ENCODE measurements at places on chromosomes 2 and 18.

DNA sequence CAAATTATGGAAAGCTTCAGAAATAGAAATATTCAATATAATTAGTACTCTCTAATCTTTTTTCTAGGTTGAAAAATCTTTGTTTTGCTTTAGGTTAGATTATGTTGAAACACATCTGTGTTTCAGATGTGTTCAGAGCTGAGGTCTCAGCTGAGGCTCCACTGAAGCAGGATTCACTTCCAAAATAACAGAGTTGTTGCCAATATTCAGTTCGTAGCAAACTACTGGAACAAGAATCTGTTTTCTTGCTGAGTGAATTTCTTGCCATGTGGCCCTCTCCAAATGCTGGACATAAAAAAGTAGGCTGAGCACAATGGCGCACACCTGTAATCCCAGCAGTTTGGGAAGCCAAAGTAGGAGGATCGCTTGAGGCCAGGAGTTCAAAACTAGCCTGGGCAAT, 8.7 kb downstream of the PHOSPHO2 start:
- no peak overlapping the region for H3K27ac ChIP-seq
- H3K36me3 ChIP-seq = peaks cover 15% of the 10 kb centered on the region
- H3K4me3 ChIP-seq = no peak overlapping the region
- no peaks in the 10 kb centered on the region for H3K27me3 ChIP-seq
- peaks cover under 1% of the 10 kb centered on the region for H3K4me1 ChIP-seq
- DNase-seq = no peak

DNA sequence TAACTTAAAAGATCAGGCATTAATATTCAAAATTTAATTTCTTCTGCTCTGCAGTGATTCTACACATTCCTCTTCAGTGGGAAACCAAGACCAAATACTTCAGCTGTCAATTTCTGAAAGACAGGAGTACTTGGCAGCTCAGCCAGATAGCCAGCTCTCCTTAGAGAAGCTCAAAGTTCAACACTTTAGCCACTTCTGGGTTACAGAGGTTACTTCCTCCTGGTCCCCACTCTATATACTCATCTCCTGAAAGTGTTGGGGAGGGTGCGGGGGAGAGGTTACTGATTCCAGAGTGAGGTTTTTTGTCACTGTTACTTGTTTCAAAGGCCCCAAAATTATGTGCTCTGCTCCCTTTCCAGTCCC, 4.1 kb downstream of the CYTIP start:
- peak; percentile 49 for DNase-seq
- peaks cover 33% of the 10 kb centered on the region for H3K4me1 ChIP-seq
- H3K4me3 ChIP-seq = peak overlapping the region; percentile 93
- peaks cover 4% of the 10 kb centered on the region for H3K27me3 ChIP-seq

DNA sequence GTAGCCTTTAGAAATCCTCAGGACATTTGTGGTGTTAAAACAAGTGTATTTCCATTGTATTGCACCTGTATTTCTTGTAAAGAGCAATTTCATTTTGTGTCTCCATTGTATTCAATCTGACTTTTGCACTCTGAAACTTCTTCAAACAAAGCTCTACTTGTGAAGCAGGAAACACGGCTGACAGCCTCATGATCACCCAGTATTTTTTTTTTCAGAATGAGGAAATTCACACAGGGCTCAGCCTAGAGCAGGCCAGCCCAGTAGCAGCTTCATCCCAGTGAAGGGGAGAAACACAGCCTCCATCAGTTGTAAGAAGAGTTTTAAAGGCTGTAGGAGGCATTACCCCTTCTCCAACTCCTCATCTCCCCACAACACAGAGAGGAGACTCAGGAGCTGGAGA, 175.9 kb upstream of the KLHL29 start:
- peaks cover 8% of the 10 kb centered on the region for H3K27me3 ChIP-seq
- no peaks in the 10 kb centered on the region for H3K36me3 ChIP-seq
- H3K4me1 ChIP-seq = no peaks in the 10 kb centered on the region
- no peak overlapping the region for H3K4me3 ChIP-seq
- DNase-seq = no peak
- no peak overlapping the region for H3K27ac ChIP-seq

GRCh38 chr2:144364944-144365738, 154.8 kb downstream of the ZEB2 start:
- H3K4me3 ChIP-seq = no peak overlapping the region
- H3K27ac ChIP-seq = no peak overlapping the region
- peaks cover 3% of the 10 kb centered on the region for H3K4me1 ChIP-seq
- H3K27me3 ChIP-seq = no peaks in the 10 kb centered on the region
- H3K36me3 ChIP-seq = no peaks in the 10 kb centered on the region
- DNase-seq = no peak

- peaks cover 3% of the 10 kb centered on the region for H3K4me1 ChIP-seq
- no peak overlapping the region for H3K4me3 ChIP-seq
- no peaks in the 10 kb centered on the region for H3K27me3 ChIP-seq
- H3K36me3 ChIP-seq = no peaks in the 10 kb centered on the region
These were observed 108.0 kb downstream of the FAM168B start for GRCh38 chr2:130985206-130985780.

- H3K27ac ChIP-seq = no peak overlapping the region
- no peak overlapping the region for H3K4me3 ChIP-seq
- DNase-seq = no peak
- H3K27me3 ChIP-seq = no peaks in the 10 kb centered on the region
- peaks cover 32% of the 10 kb centered on the region for H3K36me3 ChIP-seq
- peaks cover 2% of the 10 kb centered on the region for H3K4me1 ChIP-seq
These were observed 129.4 kb upstream of the SP3 start for GRCh38 chr2:174094542-174094941.

GRCh38 chr2:159195697-159196096, 90.8 kb downstream of the WDSUB1 start:
- no peak overlapping the region for H3K27ac ChIP-seq
- no peak overlapping the region for H3K4me3 ChIP-seq
- H3K36me3 ChIP-seq = no peaks in the 10 kb centered on the region
- H3K27me3 ChIP-seq = no peaks in the 10 kb centered on the region
- DNase-seq = no peak

DNA sequence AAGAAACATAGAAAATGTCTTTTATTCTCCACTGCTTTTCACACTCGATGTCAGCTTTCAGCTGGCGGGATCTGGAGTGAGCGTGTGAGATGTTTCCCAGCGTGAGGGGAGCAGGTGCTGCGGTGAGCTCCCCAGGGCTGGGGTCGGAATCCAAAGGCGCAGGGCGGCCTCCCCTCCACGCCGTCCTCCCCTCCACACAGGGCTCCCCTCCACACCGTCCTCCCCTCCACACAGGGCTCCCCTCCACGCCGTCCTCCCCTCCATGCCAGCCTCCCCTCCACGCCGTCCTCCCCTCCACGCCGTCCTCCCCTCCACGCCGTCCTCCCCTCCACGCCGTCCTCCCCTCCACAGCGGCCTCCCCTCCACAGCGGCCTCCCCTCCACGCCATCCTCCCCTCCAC, 26.9 kb upstream of the KCNG2 start:
- DNase-seq = no peak
- H3K27me3 ChIP-seq = peaks cover 37% of the 10 kb centered on the region
- no peak overlapping the region for H3K4me3 ChIP-seq
- H3K36me3 ChIP-seq = peaks cover 3% of the 10 kb centered on the region
- H3K27ac ChIP-seq = no peak overlapping the region

DNA sequence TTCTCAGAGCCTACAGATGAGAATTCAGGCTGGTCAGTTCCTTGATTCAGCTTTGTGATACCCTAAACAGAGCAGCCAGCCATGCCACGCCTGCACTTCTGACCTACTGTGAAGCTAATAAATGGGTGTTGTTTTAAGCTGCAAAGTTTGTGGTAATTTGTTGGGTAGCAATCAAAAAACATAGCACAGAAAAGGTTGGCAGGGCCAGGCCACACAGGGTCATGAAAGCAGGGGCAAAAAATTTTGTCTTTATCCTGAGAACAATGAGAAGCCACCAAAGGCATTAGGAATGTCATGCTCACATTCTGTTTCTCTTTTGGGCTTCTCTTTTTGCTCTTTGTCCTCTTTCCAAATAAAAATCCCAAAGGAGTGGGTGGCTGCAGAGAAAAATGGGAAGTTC, 385.9 kb downstream of the TXNL1 start:
- no peak for DNase-seq
- no peak overlapping the region for H3K4me3 ChIP-seq
- H3K27ac ChIP-seq = no peak overlapping the region
- no peaks in the 10 kb centered on the region for H3K4me1 ChIP-seq

GRCh38 chr2:113138428-113139322, 11.3 kb downstream of the IL1RN start:
- peak; percentile 26 for DNase-seq
- H3K36me3 ChIP-seq = no peaks in the 10 kb centered on the region
- no peaks in the 10 kb centered on the region for H3K27me3 ChIP-seq
- no peak overlapping the region for H3K4me3 ChIP-seq
- H3K4me1 ChIP-seq = peaks cover 24% of the 10 kb centered on the region

DNA sequence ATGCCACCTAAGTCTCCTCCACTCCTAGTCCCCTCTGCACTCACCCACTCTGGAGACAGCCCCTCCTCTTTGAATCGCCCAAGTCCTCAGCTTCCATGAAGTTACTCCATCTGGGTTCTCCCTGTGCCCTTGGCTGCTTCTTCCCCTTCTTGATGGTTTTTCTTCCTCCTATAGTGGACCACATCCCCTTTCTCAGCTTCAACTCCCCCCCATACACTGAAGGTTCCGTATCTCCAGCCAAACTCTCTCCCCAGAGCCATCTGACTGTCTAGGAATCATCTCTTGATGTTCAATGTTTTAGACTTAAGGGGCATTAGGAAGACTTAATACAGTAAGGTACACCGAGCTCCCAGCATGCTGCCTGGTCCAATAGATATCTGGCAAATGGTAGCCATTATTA, 39.6 kb downstream of the EMX1 start:
- H3K4me1 ChIP-seq = peaks cover 9% of the 10 kb centered on the region
- no peaks in the 10 kb centered on the region for H3K27me3 ChIP-seq
- no peak overlapping the region for H3K27ac ChIP-seq
- no peak overlapping the region for H3K4me3 ChIP-seq

GRCh38 chr18:68557183-68557582, 157.7 kb downstream of the TMX3 start:
- H3K36me3 ChIP-seq = no peaks in the 10 kb centered on the region
- H3K4me1 ChIP-seq = peaks cover 2% of the 10 kb centered on the region
- no peaks in the 10 kb centered on the region for H3K27me3 ChIP-seq
- no peak for DNase-seq
- no peak overlapping the region for H3K4me3 ChIP-seq

GRCh38 chr2:28356095-28356911, 36.4 kb upstream of the FOSL2 start:
- DNase-seq = no peak
- peaks cover 7% of the 10 kb centered on the region for H3K27me3 ChIP-seq
- H3K36me3 ChIP-seq = peaks cover 2% of the 10 kb centered on the region
- H3K4me1 ChIP-seq = peaks cover 45% of the 10 kb centered on the region
- H3K27ac ChIP-seq = peak overlapping the region; percentile 34
- H3K4me3 ChIP-seq = no peak overlapping the region

DNA sequence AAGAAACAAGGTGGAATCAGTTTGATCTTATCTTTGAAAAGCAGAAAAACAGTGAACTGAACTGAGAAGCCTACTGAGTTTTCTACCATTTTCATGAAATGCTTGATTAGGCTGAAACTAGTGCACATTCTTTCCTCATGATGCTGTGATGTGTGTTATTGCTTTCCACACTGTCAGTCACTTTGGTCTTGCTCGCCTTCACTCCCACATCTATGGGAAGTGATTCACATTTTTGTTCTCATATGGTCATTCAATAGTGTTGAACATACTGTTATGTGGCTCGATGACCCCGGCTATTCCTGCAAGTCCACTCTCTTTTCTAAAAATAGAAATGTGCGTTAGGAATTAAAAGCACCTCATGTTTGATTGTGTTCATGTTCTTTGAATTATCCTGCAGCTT, 129.7 kb downstream of the TGIF1 start:
- H3K27ac ChIP-seq = no peak overlapping the region
- H3K4me1 ChIP-seq = peaks cover 5% of the 10 kb centered on the region
- no peak for DNase-seq
- H3K4me3 ChIP-seq = no peak overlapping the region

- H3K4me3 ChIP-seq = no peak overlapping the region
- DNase-seq = no peak
- H3K27ac ChIP-seq = no peak overlapping the region
- no peaks in the 10 kb centered on the region for H3K27me3 ChIP-seq
- H3K4me1 ChIP-seq = peaks cover 25% of the 10 kb centered on the region
These were observed 74.2 kb upstream of the TMEM200C start for GRCh38 chr18:5969355-5969988.

GRCh38 chr18:56065086-56065485, 477.1 kb upstream of the TCF4 start:
- no peaks in the 10 kb centered on the region for H3K36me3 ChIP-seq
- DNase-seq = no peak
- no peak overlapping the region for H3K4me3 ChIP-seq
- no peak overlapping the region for H3K27ac ChIP-seq

GRCh38 chr2:43792653-43793052, 18.8 kb downstream of the DYNC2LI1 start:
- peaks cover 9% of the 10 kb centered on the region for H3K4me1 ChIP-seq
- no peak overlapping the region for H3K27ac ChIP-seq
- no peak for DNase-seq

- H3K4me3 ChIP-seq = no peak overlapping the region
- H3K27me3 ChIP-seq = peaks cover 26% of the 10 kb centered on the region
- DNase-seq = no peak
- peaks cover 3% of the 10 kb centered on the region for H3K4me1 ChIP-seq
- H3K27ac ChIP-seq = no peak overlapping the region
These were observed 52.4 kb downstream of the MYO5B start for GRCh38 chr18:50142441-50143120.

DNA sequence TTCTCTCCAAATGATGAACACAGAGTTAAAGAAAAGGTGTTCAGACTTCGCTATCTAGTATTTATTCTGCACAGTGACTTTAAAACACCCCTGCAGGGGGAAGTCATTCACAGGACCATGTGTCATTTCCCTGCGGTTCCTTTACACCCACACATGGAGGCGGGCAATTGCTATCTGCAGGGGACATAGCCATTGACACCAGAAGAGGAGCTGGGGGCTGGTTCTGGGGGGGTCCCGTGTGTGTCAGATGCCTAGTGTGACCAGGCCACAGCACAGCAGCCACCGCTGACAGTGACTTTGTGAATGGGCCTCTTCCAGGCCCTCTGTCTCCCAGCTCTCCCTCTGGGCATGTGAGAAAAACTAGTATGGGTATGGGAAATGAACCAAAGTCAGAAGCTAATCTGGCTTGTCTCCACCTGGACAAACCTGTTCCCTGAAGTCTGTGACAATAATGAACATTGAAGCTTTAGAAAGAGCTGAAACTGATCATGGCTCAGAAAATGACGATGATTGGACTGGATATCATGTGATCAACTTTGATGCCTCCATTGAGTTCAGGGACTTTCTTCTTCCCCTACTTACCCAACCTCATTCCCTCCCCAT, 7.5 kb upstream of the GBX2 start:
- H3K4me1 ChIP-seq = peaks cover 5% of the 10 kb centered on the region
- H3K27me3 ChIP-seq = peaks cover 88% of the 10 kb centered on the region
- H3K4me3 ChIP-seq = no peak overlapping the region
- no peaks in the 10 kb centered on the region for H3K36me3 ChIP-seq
